Activated CD8-positive, alpha-beta memory T cell treated with anti-CD3 and anti-CD28 coated beads for 24 hours (primary cell): ENCODE measurements at places on chromosomes 4 and X.
A peak's percentile ranks its signal among the peaks of the same experiment; 100 is the strongest.

DNA sequence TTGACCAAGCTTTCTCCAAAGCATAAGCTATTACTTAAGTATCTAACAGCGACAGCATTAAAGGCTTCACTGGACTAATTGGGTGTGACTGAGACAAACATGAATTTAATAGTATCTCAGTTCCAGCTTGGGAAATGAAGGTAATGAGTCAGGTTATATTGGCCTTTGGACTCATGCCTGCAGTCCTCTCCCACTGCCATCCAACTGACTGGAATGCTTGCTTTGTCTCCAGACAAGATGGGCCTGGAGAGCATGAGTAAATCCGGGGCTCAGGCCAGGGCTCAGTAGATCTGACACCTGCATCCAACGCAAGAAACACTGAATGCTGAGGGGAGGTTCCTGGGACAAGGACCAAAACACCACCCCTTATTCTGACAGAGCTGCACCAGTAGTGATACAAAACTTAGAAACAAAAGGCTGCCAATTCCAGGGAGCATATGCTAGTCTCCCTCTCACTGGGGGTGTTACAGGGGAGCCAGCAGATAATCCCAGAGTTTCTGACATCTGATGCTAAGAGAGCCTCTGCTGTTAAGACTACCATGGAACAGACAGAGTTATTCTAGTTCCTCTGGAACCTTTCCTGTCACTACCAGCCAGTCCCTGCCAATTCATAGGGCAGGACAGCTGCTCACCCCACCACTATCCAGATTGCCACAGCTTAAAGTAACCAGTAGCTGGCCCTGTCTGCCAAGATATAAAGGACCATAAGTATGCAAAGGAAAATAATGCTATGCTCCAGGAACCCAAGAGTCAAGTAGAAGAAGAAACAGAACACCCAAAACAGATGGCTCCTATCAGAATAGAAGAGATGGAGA is 293.8 kb downstream of the IQCM start:
- DNase-seq: no peak

- DNase-seq: no peak
Observed at GRCh38 chr4:27000820-27001219, 140.2 kb downstream of the STIM2 start.

DNA sequence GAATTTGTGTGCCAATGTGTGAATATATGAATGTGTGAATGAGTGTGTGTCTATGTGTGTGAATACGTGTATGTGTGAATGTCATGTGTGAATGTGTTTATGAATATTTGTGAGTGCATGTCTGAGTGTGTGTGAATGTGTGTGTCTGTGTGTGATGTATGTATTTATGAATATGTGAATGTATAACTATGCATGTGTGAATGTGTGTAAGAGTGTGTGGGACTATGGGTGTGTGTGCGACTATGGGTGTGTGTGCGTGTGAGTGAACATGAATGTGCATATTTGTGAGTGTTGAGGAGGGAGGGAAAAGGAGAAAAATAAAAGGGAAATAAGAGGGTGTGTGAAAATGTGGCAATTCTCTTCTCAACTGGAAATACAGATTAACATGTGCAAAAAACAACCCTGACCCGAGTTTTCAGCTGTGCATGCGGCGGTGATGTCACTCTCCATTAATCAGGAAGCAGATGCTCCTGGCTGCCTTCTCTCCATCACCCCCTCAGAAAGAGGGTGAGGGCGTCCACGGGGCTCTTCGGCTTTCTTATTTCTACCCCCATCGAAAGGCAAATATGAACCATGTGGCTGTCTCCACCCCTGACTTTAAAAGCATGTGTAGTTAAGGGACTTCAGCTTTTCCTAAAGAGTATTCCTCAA is 219.8 kb downstream of the MAML3 start:
- no peak for DNase-seq

- no peak for DNase-seq
Observed at GRCh38 chr4:102761296-102761701, 531 bp upstream of the MANBA start.

DNA sequence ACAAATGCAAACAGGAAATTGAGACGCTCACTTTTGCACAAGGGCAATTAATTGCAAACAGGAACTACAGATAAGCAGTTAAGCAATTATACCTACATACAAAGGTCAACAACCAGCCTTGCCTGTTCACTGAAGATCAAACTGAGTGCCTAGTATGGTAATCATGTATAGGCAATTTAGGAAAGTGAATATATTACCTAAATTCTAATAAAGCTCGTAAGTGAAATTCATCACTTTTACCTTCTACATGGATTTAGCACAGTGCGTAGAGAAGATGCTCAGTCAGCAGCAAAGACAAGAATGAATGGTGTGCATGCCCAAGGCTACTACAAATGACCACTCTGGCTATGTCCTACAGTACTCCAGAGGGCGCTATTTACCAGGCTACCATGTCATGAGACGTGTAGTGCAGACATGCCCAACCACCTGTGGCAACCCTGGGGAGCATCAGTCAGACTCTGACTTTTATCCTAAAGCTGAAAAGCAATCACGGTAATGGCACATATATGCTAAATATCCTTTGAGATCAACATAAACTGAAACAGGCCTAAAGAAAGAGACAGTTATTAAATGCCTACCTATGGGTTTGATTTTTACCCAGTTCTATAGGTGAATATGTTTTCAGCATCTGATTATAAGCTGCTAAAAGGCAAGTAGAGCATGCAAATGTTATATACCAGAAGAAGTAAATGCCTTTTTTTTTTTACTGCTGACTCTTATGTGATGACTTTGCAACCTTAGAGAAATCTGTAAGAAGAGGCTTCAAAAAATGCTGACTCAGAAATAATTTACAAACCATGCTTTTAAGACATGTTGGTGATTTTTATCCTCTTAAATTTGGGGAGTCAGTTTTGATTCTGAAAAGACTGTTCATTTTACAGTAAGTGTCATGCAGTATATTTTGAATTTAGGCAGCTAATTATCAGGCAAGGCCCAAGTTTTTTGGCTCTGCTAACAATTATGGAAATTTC is 178.0 kb downstream of the PPP3CA start:
- DNase-seq: peak; percentile 66

GRCh38 chr4:151857368-151857767 is 96.6 kb upstream of the GATB start:
- no peak for DNase-seq

- DNase-seq: no peak
Observed at GRCh38 chr4:165716472-165716871, 156.6 kb upstream of the TLL1 start.

DNA sequence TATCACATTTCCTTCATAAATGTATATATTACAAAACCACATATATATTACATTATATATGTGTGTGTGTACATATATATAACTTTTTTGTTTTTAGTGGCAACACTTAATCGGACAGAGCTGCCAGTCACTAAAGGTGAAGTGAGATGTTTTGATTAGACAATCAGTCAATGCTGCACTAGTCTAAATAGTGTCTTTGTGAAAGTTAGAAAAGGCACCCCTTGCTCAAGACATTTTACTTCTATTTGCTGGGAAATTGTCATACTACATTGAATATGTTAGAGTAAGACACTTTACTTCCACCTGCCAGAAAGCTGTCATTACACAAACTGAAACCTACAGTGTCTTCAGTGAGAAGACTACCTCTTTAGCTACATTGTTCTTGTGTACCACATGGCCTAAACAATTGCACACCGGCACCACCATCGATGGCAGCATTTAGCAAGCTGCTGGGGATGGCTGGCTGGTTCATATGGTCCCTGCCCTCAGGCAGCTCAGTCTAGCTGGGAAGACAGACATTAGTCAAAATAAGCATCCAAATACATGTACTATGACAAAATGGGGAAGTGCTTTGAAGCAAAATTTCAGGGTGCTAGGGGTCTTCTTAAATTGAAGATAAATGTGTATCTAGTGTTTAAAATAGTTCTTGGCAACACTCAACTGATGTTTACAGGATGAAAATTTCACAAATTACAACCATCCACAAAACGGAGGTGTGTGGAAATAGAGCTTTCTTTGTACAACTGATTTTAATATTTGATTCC is 148.1 kb upstream of the GATB start:
- DNase-seq: no peak

- no peak for DNase-seq
Observed at GRCh38 chr4:110306303-110306702, 107.9 kb upstream of the ELOVL6 start.

DNA sequence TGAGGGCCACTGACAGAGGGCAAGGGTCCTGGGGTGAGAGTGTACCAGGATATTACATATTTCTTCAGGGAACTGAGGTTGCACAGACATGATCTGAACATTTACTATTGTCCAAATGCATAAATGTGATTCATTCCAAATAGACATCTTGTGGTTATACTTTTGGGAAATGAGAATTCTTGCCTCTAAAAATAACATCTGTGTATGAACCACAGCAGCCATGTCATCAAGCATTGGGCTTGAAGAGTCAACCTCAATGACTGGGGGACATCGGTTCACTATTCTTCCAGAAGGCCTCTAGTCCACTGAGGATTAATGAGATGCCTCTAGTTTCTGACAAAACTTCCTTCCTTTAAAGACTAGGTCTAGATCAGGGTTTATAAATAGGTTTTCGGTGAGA is 193.1 kb upstream of the GPC4 start:
- no peak for DNase-seq

DNA sequence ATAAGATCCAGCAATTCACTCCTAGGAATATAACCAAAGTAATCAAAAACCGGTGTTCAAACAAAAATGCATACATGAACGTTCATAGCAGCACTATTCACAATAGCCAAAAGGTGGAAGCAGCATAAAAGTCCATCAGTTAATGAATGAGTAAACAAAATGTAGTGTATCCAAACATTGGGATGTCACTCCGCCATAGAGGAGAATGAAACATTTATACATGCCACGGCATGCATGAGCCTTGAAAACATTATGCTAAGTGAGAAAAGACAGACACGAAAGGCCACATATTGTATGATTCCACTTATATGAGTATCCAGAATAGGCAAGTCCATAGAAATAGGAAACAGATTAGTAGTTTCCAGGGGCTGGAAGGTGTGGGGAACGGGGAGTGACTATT is 11.0 kb upstream of the PDLIM3 start:
- no peak for DNase-seq

- DNase-seq: no peak
Observed at GRCh38 chr4:182537031-182537795, 294.0 kb downstream of the TENM3 start.

GRCh38 chr4:35725131-35725530 is 519.2 kb downstream of the ARAP2 start:
- no peak for DNase-seq

- no peak for DNase-seq
Observed at GRCh38 chr4:138858419-138858818, 157.2 kb upstream of the NOCT start.

DNA sequence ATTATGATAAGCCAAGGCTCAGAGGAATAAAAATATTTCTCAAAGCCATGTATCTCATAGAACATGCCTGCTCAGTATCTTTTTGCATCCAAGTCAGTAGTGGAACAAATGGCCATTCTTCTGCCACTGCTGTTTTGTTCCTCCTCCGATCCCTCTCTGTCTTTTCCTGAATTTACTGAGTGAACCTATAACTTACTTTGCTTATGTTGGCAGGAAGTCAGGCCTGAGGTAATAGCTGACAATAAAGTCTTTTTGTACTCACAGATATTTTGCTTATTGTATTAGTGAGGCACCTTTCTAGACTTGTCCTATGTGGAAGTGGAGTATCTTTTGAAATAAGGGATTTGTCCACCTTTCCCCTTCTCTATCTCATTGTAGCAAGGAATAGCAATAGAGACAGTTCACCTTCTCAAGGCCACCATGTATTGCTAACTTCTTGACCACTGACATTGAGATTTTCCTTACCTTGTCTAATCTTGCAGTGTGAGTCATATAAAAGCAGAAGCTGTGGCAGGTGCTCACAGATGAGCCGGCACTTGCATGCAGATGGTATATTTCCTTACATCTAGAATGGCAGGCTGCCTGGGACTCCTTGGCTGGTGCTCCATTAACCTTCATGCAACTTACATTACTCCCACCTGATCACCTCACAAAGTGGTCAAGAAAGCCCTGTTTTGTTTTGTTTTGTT is 68.2 kb downstream of the AGTR2 start:
- no peak for DNase-seq

- DNase-seq: no peak
Observed at GRCh38 chr4:54976682-54977081, 148.7 kb downstream of the KDR start.

GRCh38 chr4:53633608-53634007 is 42.3 kb upstream of the LNX1 start:
- no peak for DNase-seq

GRCh38 chr4:127880763-127881562 is at the start of gene PLK4:
PLK4 (plus strand) TSS chr4:127880893; CDS start chr4:127881135, 242 bp downstream.
- peak; percentile 95 for DNase-seq

DNA sequence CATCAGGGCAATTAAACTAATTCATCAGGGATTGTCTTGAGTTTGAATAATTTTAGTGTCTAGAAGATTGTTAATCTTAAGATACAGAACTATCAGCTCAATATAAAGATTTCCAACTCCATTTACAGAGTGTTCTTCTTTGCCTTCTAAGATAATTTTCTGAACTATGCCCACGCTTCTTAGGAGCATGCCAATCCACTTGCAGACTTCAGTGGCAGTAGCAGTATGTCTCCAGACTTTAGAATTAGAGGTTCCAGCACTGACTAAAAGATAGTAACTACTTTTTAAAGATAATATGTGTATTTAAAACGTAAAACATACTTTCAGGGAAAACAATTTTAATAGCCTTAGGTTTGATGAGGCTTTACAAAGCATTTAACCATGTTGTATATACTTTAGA is 34.2 kb upstream of the GALNT7 start:
- no peak for DNase-seq

- no peak for DNase-seq
Observed at GRCh38 chr4:87392183-87392582, 1.2 kb upstream of the HSD17B11 start.

DNA sequence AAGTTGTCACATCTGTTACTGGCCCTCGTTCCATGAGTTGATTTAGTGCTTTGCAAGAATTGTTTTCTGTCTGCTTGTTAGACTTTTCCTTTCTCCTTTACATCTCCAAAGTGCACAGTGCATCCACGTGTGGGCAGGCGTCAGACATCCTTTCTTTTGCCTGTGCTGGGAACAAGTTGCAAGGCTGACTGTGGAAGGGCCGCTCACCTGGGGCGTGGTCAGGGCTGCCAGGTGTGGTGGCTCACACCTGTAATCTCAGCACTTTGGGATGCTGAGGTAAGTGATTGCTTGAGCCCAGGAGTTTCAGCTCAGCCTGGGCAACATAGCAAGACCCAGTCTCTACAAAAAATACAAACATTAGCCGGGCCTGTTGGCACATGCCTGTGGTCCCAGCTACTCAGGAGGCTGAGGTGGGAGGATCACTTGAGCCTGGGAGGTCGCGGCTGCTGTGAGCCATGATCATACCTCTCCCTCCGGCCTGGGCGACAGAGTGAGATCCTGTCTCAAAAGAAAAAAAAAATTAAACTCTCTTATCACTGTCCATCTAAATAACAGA is 46.2 kb downstream of the RGS12 start:
- DNase-seq: peak; percentile 37
